SW 1271 (cell line): ENCODE measurements at places on chromosomes 3 and 15.

DNA sequence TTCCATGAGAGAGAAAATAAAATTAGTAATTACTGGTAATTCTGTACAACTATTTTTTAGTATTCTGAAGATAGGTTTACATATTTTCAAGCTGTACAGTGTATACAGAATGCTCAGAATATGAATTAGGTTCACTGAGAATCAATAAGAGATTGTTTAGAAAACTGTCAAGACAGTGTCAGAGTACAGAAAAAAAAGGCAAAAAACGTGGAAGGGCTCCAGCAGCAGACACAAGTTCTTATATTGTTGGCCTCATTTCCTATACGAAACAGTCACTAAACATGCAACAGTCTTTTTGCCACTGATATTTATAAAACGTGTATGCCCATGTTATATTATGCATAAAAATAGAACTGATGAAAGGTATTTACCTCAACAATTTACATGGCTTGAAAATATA is 103.9 kb downstream of the ISL2 start:
- no peak for DNase-seq

- no peak for DNase-seq
Observed at GRCh38 chr3:183548262-183548769, 7.2 kb downstream of the KLHL6 start.

GRCh38 chr3:192645437-192645836 is 81.9 kb downstream of the FGF12 start:
- no peak for DNase-seq

DNA sequence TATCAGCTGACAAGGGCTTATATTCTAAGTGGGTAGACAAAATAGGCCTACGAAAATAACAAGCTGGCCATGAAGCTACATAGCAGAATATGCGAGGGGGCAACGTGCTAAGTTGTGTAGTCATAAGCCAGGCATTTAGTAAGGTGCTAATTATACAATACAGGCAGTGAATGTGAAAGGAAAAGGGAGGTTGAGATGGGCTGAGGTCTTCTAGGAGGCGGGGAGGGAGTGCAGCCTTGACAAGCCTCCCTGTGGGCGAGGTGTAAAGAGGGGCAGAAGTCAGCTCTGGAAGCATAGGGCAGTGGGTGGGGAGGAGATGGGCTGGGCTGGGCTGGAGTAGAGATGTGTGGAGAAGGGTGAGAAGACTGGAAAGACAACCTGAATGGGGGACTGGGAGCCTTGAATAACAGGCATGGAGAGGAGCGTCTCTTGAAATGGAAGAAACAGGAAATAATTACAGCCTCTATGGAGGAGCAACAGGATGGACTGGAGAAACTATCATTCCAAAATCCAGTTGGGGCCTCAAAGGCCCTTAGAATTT is 1.2 kb downstream of the TIGIT start:
- DNase-seq: no peak

DNA sequence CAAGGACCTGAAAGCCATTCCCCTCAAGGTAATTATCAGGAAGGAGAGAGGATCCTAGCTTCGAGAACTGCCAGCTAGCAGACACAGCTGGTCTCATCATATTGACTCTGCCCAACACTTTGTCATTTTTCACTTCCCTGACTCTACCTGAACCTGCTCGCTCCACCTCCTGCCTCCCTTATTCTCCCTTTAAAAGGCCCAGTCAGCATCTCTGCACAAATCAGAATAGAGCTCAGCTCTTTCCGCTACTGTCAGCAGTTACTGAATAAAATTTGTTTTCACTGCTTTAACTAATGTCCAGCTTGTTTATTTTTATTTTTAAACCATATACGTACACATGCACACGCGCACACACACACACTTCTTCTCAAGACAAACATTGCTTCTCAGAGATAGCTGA is 57.2 kb upstream of the MCF2L2 start:
- DNase-seq: no peak

- DNase-seq: no peak
Observed at GRCh38 chr15:70086636-70087035, 11.1 kb downstream of the TLE3 start.

DNA sequence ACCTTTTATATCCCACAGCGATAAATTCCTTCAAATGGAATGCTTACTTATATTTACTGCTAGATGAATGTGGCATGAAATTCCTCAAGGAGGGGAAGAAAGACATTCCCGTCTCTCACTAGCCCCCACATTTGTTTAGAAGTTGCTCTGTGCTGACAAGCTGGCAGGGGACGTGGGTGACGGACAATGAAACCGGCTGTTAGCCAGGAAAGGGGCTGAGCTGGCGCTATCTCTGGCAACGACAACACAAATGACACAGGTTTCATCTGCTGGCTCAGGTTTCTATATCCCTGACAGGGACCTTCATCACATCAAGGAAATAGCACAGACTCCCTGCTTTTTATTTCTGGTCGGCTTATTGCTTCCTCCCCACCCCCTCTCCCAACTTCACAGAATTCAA is 15.8 kb downstream of the RUVBL1 start:
- no peak for DNase-seq

DNA sequence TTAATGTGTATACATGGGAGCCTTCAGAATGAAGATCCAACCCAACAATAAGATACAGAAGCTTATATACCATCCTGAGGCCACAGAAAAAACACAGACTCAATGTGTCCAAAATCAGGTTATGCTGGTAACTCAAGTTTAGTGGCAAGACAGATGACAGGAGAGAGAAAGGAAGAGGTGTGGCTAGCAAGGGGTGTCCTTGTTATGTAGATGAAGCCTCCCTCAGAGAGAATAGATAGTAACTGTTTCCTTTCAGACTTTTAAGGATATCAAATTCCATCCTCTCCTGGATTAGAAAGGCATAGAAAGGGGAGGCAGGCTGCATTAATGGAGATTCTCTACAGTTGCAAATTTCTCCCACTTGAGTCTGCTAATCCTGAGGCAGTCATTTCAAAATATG is 447.4 kb downstream of the GABRB3 start:
- DNase-seq: no peak

DNA sequence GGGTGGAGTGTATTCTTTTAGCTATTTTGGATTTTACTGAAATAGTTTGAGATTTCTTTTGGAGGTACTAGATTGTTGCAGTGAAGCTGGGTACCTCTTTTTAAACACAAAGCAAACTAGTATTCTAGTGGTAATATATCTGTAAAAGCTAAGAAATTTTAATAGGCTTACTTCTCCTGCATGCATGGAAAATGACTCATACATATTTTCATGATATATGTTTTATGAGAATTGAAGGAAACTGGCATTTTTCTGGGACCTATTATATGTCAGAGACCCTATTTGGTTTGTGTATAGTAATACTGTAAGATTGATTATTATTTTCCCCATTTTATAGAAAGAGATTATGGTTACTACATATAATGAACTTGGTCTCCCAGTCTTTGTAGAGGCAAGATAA is 851.0 kb downstream of the DIPK2A start:
- DNase-seq: no peak
